T-helper 2 cell treated with Interferon-gamma antibody and Interleukin-4, amounts not matched to agents 100 ng/mL and 5 ng/mL, for 36 hours (primary cell): ENCODE measurements at places on chromosomes 6 and 20. TPM values are rescaled to one million over a fixed set of nuclear protein-coding genes. Genes with fewer than 3 reads are reported as not detected.

The IL17A gene
- not detected in 2 replicates for total RNA-seq

The ACTL10 gene
- total RNA-seq: 2.9 and 3.0 TPM in 2 replicates

The GSTA3 gene
- not detected in 2 replicates for total RNA-seq

The RIPOR2 gene
- total RNA-seq: 182 and 188 TPM in 2 replicates

The REM1 gene
- total RNA-seq: not detected in 2 replicates

The SNAI1 gene
- total RNA-seq: 0.52 and 0.57 TPM in 2 replicates

The MAS1 gene
- not detected in 2 replicates for total RNA-seq

The GSTA2 gene
- total RNA-seq: not detected in 2 replicates

The HTR1E gene
- total RNA-seq: not detected in 2 replicates

The HLA-DRB5 gene
- 43.3 and 43.7 TPM in 2 replicates for total RNA-seq

The C6orf52 gene
- total RNA-seq: 0.43 and 0.93 TPM in 2 replicates

The CYP39A1 gene
- not detected in 2 replicates for total RNA-seq

The UBE2C gene
- 181 and 183 TPM in 2 replicates for total RNA-seq

The ADA gene
- 83.2 and 85.7 TPM in 2 replicates for total RNA-seq

The GGTLC1 gene
- not detected in 2 replicates for total RNA-seq

The EIF6 gene
- total RNA-seq: 111 and 112 TPM in 2 replicates
